Left ventricle myocardium superior (tissue), 1 donor: ENCODE measurements at places on chromosomes 7 and 10. TPM values are rescaled to one million over a fixed set of nuclear protein-coding genes. Genes with fewer than 3 reads are reported as not detected.

Gene PRF1
- total RNA-seq = 3.2 TPM

Gene CHAT
- total RNA-seq = not detected

Gene AGR2
- not detected for total RNA-seq

Gene HOXA11
- not detected for total RNA-seq

Gene STEAP1
- 1.5 TPM for total RNA-seq

Gene CASTOR2
- total RNA-seq = 29.0 TPM

Gene PRLHR
- not detected for total RNA-seq

Gene HKDC1
- not detected for total RNA-seq

DNA sequence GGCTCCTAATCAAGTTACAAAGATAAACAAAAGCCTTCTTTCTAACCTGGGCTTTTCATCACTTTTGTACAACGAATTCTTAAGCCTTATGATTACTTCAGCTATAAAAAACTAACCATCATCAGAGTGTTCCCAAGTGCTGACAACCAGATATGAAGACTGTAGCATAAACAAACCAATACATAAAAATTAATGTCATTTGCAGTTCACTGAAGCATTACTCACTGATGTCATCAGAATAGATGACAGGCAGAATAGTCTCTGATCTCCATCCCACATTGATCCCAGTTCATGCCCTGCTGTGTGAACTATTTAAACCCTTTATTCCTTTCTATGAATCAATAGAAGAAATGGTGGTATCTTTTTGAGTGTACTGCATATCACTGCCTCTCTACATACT is 84.4 kb downstream of the DNAJC1 start:
- DNase-seq = no peak

DNA sequence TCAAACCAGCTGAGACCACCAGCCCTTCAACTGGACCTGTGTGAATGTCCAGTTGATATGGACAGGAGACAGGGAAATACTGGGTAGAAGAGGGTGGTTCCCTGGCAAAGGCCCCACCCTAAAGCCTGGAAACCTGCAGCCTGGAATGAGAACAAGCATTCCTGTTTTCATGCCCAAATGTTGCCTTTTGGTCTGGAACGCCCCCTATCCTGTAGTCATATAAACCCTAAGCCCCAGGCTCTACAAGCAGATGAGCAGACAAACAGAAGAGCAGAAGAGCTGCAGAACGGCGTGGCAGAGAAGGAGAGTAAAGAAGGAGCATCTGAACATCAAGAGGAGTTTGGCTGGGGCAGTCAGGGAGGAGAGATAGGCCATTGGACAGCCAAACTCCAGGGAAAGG is 38.4 kb downstream of the SYPL1 start:
- DNase-seq = no peak

DNA sequence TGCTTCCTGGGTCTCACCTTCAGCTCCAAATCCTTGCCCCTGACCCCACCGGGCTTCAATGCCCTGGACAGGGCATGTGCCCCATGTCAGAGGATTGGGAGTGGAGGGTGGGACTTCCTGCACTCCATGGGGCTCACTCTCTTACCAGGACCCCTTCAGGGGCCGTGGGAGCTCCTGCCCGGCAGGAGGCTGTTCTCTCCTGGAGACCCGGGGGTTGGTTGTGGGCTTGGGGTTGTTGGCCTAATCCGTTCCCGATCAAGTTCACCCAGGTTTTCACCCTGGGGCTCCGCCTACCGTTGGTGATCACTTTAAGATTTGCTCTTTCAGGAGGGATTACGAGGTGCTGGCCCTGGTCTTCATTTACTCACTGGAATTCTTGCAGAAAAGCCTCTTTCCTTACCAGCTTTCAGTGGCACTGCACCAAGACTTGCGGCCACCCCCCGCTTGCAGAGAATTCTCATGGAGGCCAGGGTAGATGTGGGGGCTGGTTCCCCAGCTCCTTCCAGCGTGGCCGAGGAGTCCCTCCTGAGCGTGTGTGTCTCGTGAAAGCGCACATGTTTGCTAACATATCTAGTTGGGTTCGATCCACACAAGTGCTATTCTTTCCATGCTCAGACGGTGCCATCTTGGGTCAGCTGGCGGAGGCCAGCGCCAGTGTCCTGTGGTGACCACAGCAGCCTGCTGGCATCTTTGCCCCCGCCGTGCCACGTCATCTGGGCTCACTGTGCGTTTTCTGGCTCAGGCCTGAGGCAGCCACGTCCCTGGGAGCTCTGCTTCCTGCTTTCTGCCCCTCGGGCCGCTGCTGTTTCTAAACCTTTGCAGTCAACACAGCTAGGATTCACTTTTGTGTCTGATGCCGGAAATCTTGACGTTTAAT is 15.6 kb downstream of the PWWP2B start:
- DNase-seq = peak; percentile 41

GRCh38 chr7:30702200-30702599 is 19.9 kb upstream of the CRHR2 start:
- no peak for DNase-seq

GRCh38 chr7:125927556-125927955 is 997.9 kb upstream of the POT1 start:
- DNase-seq = no peak

DNA sequence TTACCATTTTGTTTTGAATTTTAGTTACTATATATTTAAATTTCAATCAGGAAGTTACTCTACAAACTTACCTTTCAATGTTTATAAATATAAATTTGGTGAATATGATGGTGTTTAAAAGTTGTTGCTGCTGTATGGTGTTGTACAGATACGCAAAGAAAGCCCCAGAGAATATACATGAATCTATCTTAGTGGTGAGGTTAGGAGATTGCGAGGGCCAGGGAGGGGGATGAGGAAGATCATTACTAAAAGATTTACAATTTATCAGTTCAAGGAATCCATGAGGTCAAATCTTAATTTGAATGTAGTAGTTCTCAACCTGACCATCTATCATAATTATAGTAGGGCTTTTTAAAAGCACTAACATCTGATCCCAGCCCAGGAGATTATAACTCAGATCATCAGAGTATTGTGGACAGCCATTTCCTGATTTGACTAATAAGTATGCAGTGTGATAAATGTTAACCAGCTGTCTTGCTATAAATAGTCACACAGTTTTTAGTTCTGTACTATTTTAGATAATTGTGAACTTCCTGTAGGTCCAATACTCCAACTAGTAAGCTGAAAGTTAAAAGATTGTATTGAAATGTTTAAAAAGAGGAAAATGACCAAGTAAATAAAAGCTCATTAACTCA is 23.6 kb downstream of the FAM3C start:
- DNase-seq = no peak

- no peak for DNase-seq
Observed at GRCh38 chr7:140079121-140079536, 16.4 kb upstream of the PARP12 start.

DNA sequence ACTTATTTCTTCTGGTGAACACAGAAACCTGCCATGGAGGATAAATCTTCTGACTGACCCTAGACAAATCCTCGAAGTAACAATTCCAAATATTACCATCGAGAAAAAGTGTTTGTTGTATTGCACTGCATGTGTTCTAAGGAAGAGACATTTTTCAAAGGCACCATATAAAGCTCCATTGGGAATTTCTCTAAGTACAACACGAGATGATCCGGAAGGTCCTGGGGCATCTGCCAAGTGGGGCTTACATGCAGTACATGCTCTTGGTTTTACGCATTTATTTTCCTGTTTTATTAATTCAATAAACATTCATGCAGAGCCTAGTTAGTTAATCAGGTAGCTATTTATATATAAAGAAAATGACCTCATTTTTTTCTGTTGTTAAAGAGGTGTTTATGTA is 692.0 kb upstream of the IGFBP3 start:
- DNase-seq = no peak

- no peak for DNase-seq
Observed at GRCh38 chr10:9222917-9223316, 1168.4 kb downstream of the GATA3 start.

DNA sequence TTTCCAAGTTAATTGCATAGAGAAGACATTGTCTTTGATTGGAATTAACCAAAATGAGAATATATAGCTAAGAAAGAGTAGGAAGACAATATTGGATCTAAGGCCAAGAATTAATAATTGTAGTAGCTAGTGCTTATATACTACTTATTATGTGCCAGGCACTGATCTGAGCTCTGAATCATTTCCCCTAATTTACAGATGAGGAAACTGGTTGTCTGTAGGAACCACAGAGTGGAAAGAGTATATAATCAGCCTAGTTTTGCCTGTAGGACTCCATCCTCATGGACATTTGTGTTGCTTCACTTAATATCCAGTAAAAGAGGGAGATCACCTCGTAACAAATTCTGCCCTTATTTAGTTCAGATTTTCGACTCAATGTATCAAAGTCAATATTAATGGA is 127.9 kb downstream of the ARID5B start:
- DNase-seq = no peak

GRCh38 chr7:147765301-147765700 is 825.3 kb upstream of the C7orf33 start:
- no peak for DNase-seq

DNA sequence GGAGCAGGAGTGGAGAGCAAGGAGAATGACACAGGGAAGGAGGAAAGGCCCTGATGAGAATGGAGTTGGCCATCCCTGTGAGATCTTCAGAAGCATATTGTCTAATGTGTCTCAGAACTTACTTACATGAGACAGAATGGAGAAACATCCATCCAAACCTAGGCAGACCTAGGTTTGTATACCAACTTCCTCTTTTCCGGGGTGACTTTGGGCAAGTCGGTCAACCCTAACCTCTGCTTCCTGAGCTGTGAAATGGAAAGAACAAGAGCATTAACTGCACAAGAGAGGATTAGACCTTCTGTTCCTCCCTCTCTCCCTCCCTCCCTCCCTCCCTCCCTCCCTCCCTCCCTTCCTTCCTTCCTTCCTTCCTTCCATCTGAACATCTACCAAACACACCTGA is 4.5 kb downstream of the GHRHR start:
- no peak for DNase-seq

- DNase-seq = no peak
Observed at GRCh38 chr10:59361663-59362143, 646 bp downstream of the FAM13C start.

GRCh38 chr7:952548-953441 is 1.7 kb downstream of the ADAP1 start:
- DNase-seq = peak; percentile 19

GRCh38 chr10:88082391-88082790 is 219.0 kb downstream of the PTEN start:
- no peak for DNase-seq

DNA sequence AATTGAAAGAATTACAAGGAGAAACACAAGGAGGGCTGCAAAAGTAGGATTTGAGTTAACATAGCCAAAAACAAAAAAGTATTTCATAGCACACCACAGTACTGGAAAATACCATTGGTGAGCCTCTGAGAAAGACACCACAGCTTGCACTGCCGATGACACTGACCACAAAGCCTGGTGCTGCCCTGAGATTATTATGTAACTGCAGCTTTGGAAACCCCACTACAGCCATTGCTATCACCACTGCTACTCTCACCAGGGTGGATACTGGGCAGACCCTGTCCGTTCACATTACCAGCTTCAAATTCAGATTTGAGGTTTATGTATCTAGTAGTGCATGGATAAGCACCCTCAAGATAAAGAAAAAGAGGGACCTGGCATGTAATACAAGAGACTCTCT is 1246.7 kb upstream of the SORCS1 start:
- no peak for DNase-seq

GRCh38 chr7:18468795-18469194 is 26.8 kb upstream of the HDAC9 start:
- no peak for DNase-seq

DNA sequence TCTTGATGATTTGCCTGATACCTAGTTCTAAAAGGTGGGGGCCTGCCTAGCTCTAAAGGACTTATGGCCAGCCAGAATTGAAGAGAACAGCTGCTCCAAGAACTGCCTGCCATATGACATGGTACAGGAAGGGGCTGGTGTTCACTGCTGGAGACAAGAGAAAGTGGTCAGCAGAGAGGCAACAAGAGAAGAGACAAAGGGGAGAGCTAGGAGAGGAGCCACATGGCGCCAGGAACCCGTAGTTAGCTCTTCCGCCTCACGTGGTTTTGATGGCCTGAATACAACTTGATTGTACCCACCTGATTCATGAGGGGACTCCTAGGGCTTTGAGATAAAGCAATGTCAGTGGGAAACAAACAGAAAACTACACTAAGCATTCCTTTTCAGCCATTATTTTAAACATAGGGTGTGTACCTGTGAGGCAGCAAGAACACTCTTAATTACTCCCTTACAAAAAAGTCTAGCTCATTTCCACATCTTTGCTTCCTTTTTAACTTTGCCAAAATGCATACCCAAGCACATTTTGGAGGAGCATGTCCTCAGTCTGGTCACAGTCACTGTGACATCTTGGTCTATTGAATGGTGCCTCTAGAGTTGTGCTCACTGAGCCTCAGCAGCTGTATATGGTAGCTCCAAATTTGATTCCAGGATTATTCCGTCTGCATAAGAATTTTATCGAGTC is 71.6 kb downstream of the CCDC71L start:
- DNase-seq = no peak

GRCh38 chr7:79132844-79133451 is 320.5 kb downstream of the MAGI2 start:
- no peak for DNase-seq

GRCh38 chr10:133357285-133358161 is at the start of gene FUOM:
Gene FUOM, minus strand, starts transcription at chr10:133358019. Its CDS starts 12 bp downstream, at chr10:133358007.
- DNase-seq = peak; percentile 73
